ENCODE measurements at places on chromosomes 7 and 10.

- DNase-seq: no peak
Measured at GRCh38 chr10:121058082-121058481, 206.9 kb downstream of the WDR11 start.

- DNase-seq: no peak
Measured at GRCh38 chr10:24606021-24606420, 117.7 kb downstream of the ARHGAP21 start.

GRCh38 chr10:42954766-42955492 is 121.9 kb upstream of the RET start:
- DNase-seq: no peak

DNA sequence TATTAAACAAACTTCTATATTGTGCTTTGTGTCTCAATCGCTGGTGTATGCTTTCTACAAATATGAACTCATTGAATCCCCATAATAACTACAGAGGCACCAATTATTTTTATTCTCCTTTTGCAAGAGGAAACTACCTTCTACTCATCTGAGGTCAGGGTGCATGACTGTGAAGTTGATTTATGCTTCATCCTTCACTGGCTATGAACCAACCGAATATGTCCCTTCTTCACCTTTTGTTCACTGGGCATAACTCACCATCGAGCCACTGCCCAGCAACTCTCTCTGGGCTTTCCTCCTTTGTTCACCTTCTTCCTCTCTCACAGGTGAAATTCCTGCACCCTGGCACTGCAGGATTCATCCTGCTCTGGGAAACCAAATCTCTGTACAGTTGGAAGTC is 61.3 kb upstream of the PFKP start:
- DNase-seq: no peak

- DNase-seq: no peak
Measured at GRCh38 chr10:71135236-71135635, 77.1 kb upstream of the UNC5B start.

- no peak for DNase-seq
Measured at GRCh38 chr10:124676416-124677062, 67.6 kb downstream of the FAM53B start.

- DNase-seq: no peak
Measured at GRCh38 chr7:38694326-38694725, 63.2 kb upstream of the AMPH start.

DNA sequence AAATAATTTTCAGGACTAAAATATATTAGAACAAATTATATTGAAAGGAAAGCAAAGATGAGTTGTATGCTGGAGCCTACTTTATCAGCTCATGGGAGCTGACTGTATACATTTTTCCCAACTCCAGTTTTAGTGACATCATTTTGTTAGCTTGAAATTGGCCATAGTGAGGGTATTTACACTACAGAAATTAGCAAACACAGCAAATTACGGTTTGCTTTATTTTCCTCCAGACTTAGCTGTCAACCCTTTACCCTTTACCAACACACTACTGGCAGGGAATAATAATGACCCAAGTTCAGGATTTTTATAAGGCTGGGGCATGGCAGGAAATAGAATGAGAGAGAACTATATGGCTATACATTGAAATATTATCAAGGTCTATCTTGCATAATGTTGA is 120.3 kb upstream of the PRSS1 start:
- no peak for DNase-seq

DNA sequence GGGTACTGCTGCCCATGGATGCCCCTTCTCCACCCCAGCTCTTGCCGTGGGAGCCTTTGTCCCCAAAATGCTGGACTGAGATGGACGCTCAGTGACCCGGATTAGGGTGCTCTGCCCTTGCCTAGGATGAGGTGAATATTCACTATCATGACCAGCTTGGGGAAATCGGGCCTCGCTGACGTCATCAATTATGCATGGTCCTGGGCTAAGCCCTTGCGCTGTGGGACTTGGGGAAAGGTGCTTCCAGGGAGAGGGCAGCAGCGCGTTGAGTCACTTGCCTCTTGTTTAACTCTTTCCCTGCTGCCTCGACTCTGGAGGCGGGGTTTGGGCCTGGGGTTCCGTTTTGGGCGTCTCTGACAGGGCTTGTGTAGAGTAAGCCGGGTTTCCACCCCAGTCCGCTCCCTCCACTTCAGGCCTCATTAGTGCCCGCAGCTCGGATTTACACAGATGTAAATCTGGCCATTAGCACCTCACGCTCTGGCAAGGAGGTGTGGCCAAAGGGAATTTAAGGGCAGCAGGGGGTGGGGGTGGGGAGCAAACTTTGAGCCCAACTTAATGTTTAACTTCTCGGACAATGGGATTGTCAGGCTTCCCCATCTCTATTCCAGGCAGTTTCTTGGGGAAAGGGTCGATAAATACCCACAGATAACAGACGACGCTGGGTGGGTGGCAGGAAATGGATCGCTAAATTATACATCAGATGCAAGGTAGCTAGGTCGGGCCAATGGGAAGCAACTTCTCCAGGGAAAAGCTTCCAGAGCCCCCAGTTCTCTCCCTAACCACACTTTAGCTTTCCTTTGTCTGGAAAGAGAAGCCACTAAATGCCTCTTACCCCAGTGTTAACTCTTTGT is 51.3 kb upstream of the TCF7L2 start:
- DNase-seq: no peak

GRCh38 chr10:97540669-97541500 is 31.7 kb upstream of the ANKRD2 start:
- DNase-seq: no peak

DNA sequence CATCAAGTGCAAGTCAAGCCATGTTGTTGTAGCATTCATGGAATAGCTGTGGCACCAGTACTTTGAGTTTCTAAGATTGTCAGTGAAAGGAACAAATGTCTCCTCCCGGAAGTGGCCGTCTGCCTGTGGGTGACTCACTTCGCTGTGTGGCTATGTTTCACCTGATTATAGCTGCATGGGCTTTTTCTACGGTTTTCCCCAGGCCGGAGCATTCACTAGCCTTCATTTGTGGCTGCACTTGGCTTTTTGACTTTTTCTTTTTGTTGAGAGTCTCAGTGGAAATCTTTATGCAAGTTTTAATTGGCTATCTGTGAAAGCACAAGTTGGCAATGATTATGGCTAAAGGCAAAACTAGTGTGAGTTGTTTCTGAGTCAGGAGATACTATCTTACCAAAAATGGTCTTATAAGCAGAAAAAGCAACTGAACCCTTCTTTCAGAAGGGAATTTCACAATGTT is 35.0 kb downstream of the SRI start:
- no peak for DNase-seq

GRCh38 chr10:75814014-75814413 is 382.6 kb downstream of the LRMDA start:
- no peak for DNase-seq

DNA sequence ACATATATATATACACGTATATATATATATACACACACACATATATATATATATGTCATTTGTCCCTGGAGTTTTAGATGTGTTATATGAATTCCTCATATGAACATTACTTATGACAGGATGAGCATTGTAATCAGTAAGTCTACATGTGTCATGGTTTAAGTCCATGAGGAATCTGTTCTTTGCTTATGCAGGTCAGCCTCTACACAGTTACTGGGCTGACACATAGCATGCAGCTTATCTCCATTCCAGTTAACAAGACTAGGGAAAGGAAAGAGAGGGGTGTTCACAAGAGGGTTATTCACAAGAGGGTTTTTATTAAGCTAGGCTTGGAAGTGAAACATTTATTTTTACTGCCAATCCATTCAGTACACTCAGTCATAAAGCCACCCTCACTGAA is 226.7 kb downstream of the SNX13 start:
- no peak for DNase-seq

- no peak for DNase-seq
Measured at GRCh38 chr7:1049006-1049741, 4.8 kb downstream of the GPR146 start.

GRCh38 chr7:101119876-101120275 is 7.0 kb upstream of the SERPINE1 start:
- no peak for DNase-seq

GRCh38 chr7:159128767-159129166 is 15.9 kb downstream of the VIPR2 start:
- DNase-seq: no peak

DNA sequence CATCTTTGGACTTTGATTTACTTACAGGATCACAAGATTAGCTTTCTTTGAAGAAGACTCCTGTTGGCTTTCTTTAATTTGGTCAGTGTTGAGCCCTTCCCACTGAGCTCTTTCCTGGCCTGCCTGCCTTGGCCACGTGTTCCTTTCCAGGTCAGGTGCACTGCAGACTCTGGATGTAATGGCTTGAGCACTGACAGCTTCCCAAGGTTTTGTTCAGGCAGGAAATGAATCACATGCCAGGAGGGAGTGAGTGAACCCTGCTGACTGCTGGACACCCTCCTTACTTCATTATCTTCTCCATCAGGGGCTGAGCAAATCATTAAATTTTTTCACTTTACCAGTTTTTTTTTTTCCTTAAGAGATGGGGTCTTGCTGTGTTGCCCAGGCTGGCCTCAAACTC is 29.8 kb downstream of the SNX10 start:
- DNase-seq: no peak

GRCh38 chr10:131832056-131832685 is 68.6 kb upstream of the PPP2R2D start:
- no peak for DNase-seq

DNA sequence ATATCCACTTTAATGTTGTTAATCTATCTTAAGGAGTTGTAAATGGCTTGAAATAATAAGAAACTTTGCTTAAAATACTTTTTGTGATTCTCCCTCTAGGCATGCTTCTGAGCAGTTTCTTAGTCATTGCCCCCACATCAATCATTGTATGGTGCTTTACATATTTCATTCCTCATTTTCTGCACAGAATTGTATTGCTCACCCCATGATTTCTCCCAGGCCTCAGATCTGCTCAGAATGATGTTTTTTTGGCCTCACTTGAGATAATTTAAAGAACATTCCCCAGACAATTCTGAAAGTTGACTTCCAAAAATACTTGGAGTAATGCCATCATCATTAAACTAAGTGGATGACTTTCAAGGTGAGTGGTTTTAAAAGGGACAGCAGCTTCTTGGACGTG is 82.1 kb upstream of the PRPS1L1 start:
- no peak for DNase-seq

GRCh38 chr10:101092881-101093354 is 31.1 kb downstream of the KAZALD1 start:
- DNase-seq: no peak

- no peak for DNase-seq
Measured at GRCh38 chr10:47094636-47095035, 183.4 kb downstream of the PTPN20 start.

DNA sequence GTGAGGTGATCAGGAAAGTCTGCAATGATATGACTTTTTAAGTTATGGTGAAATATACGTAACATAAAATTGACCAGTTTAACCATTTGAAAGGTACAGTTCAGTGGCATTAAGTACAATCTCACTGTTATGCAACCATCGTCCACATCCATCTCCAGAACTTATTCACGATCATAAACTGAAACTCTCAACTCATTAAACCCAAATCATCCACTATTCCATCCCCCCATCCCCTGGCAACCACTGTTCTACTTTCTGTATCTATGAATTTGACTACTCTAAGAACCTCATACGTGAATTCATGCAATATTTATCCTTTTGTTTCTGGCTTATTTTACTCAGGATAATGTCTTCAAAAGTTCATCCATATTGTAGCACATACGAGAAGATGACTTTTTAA is 48.4 kb downstream of the TFAM start:
- DNase-seq: no peak

DNA sequence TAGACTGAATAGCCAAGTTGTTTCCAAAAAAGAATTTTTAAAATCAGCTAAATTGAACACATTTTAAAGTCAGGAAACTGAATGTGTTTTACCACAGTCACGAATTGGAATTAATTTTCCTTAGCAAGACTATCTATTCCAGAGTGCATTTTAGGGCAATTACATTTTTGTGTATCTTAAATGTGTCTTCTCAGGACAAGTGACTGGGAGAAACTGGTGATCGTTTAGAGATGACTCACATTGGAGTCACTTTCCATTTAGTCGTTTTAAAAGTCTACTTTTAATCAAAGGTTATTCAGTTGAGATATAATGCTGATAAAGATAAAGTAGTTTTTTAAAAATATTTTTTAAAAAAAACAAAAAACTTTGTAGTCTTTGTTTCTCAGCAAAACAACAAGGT is 191.7 kb upstream of the SLC26A5 start:
- DNase-seq: no peak

DNA sequence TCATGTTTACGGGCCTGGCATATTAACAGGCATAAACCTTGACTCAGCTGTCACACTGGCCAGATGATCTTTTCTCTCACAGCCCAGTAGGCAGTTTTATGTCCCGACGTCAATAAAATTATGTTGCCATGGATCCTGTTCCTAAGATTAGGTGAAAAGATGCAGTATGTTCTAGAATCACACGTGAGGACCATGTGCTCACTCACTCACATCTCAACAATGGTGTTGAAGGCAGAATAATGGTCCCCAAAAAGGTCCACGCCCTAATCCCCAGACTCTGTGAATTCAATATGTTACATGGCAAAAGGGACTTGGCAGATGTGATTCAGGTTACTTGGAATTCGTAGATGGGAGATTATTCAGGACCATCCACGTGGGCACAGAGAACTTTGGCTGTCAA is 3.5 kb downstream of the DOCK1 start:
- no peak for DNase-seq

DNA sequence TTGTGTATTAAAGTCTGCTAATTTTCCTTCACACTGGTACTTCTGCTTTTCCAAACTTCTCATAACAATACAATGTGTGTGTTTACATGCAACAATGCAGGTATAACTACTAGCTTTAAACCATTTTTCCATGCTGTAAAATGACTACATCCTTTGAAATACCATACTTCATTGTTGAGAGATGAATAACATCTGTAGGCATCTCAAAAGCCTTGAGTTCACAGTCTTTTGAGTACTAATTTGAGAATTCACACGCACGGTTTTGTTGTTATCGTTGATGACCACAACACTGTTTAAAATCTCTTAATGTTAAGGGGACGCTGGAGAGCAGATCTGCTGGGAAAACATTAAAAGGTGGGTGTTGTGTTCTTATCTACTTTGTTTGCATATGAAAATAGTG is 37.4 kb downstream of the SEMA3A start:
- peak; percentile 97 for DNase-seq

DNA sequence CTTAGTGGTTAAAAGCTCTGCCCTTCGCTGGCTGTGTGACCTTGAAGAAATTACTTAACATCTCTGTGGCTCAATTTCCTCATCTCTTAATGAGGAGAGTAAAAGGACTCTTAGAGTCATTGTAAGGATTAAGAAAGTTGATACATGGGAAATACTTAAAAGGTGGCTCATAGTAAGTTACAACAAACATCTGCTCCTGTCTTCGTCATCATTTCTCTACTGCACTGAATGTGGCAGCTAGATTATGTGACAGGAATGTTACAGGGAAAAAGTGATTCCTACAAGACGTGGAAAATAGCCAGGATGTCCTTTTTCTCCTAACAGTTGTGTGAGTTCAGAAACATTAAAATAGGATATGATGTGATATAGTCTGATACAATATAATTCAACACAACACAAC is 184.7 kb downstream of the FRMD4A start:
- DNase-seq: no peak

DNA sequence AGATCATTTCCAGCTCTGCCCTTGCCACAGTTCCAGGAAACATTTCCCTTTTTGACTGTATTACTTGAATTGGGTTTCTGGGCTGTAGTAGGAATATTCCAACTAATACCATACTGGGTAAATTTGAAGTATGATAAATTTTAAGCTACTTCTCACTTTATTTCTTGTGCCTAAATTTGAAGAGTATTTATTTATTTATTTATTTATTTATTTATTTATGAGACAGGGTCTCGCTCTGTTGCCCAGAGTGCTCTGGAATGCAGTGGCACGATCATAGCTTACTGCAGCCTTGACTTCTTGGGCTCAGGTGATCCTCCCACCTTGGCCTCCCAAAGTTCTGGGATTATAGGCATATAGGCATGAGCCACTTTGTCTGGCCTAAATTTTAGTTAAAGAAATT is 105.5 kb downstream of the TPST1 start:
- no peak for DNase-seq

Measured in NCI-H526 (cell line).